ENCODE measurements at places on chromosomes 4 and X.

- no peak for DNase-seq
Observed at GRCh38 chr4:146108756-146109155, 66.8 kb upstream of the LSM6 start.

DNA sequence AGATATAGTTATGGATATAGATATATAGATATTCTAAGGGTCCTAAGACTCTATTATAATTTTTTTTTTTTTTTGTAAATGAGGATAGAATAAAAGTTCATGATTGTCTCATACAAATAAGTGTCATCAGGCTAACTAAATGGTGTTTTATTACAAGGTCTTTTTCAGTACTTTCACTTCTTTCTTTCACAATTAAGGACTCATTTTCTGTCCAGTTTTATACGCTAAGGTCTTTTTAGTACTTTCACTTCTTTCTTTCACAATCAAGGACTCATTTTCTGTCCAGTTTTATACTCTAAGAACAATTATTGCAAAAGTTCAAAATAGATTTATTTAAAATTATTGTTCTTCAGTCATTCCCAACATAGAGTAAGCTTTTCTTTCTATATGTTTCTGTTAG is 32.7 kb downstream of the RUFY3 start:
- no peak for DNase-seq

GRCh38 chr4:127734976-127735375 is 4.8 kb downstream of the SLC25A31 start:
- DNase-seq, result no peak

GRCh38 chr4:45033676-45034419 is 307.5 kb upstream of the GNPDA2 start:
- DNase-seq, result no peak
